ENCODE measurements at places on chromosomes 5 and 9.

DNA sequence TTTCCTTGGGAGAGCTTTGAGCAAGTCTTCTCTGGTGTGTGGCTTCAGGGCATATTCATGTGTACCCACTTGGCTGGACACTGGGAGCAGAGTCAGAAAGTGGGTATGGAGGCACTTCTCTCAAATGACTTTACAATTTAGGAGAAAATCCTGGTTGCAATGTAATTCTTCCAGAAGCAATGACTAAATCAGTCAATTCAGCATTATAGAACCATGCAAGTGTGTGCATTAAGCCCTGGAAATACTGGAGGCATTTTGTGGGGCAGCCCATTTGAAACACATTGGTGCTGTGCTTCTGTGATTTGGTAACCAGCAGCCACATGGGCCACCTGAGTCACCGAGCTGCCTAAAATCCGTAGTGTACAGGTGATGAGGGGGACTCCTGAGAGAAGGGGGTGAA is 94.6 kb upstream of the TAS2R1 start:
- no peak for DNase-seq

DNA sequence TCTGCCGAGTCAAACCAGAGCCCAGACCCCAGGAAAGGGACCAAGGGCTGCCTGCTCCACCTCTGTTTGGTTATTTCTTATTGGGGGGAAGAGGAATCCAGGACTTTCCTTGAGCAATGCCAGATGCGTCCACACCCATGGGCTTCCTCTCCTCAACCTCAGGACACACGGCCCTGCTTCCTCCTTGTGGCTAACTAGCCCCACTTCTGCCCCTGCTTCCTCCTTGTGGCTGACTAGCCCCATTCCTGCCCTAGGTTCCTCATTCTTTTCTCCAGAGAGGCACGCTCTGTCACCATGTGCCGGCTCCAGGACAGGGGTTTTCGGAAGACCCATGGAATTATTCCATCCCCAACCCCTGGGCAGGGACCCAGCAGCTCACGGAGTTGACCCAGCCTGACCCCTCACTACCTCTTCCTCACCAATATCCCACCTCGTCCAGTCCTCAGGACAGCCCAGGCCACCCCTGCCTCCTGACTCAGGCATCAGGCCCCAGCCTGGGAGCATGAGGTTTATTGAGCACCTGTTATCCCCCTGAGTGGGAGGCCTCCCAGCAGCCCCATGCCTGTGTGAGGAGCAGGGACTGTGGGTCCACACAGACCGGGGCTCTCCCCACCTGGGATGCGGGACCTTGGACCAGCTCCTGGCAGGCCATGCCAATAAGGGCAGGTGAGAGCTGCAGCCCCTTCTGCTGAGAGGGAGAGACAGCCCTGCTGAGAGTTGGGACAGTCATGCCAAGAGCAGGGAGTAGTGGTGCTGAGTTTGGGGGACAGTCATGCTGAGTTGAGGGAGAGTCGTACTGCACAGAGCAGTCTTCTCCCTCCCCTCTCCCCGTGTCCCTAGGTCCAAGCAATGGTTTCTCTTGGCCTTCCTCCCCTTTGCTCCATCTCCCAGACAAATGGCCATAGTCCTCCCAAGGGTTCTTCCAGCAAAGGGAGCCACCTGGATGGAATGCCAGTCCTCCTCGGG is 11.8 kb upstream of the FCN1 start:
- no peak for DNase-seq

DNA sequence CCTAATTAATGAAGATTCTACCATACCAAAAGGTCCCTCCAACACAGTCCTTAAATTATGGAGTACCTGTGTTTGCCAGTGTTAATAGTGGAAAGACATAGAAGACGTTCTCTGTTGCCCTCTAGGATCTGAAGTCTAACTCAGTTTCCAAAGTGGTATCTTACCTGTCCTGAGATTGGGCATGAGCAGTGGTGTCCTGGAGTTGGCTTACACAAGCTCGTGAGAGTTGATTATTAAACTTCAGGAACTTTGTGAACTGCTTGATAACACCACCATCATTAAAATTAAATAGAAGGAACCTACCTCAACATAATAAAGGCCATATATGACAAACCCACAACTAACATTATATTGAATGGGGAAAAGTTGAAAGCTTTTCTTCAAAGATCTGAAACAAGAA is 60.9 kb upstream of the SMARCA2 start:
- DNase-seq: no peak

- DNase-seq: no peak
Measured at GRCh38 chr5:17398866-17399835, 98.9 kb upstream of the TAF11L2 start.

DNA sequence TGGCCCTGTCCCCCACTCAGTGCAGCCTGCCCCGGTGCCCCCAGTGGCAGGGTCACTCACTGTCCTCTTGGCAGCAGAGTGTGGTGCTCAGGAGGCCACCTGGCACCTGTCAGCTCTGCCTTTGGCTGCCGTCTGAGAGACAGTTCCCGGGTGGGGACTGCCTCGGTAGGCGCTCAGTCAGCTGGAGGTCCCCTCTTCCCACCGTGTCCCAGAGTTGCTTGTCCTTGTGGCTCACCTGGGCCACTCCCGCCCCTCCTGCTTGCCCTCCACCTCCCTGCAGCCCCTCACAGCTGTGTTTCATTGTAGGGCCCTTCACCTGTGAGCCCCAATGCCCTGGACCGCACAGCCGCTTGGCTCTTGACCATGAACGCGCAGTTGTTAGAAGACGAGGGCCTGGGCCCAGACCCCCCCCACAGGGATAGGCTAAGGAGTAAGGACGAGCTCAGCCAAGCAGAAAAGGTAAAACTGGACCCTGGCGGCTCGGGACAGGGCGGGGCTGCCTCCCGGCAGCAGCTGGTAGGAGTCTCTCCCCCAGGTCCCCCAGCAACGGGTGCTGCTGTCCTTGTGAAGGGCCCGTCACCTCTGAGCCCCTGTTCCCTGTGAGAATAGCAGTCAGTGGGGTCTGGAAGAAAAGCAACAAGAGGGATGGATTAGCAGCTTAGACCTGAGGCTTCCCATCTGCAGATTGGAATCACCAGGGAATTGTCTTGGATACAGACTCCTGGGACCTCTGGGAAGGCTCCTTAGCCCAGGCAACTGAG is 122.7 kb downstream of the DAB2IP start:
- DNase-seq: no peak
